Bladder microvascular endothelial cell (primary cell): ENCODE measurements at places on chromosomes 16 and 17. TPM values are rescaled to one million over a fixed set of nuclear protein-coding genes. Genes with fewer than 3 reads are reported as not detected.

BEAN1 gene
- not detected in 2 replicates for total RNA-seq

PTGES3L gene
- total RNA-seq = 0.06 and 0.16 TPM in 2 replicates

GID4 gene
- total RNA-seq = 4.2 and 8.1 TPM in 2 replicates

TPPP3 gene
- 0.13 TPM in 1 of 2 replicates, not detected in the other for total RNA-seq

NPIPB13 gene
- 0.16 and 6.2 TPM in 2 replicates for total RNA-seq

TBC1D28 gene
- total RNA-seq = 0.19 TPM in 1 of 2 replicates, not detected in the other

LDHD gene
- 0.94 and 0.97 TPM in 2 replicates for total RNA-seq

TEKT1 gene
- total RNA-seq = not detected in 2 replicates

SEPTIN12 gene
- 0.06 TPM in 1 of 2 replicates, not detected in the other for total RNA-seq

HYDIN gene
- 0.06 TPM in 1 of 2 replicates, not detected in the other for total RNA-seq
